Testis (tissue), 5 donors: ENCODE measurements at places on chromosomes 1 and 21. TPM values are rescaled to one million over a fixed set of nuclear protein-coding genes. Genes with fewer than 3 reads are reported as not detected.

DNA sequence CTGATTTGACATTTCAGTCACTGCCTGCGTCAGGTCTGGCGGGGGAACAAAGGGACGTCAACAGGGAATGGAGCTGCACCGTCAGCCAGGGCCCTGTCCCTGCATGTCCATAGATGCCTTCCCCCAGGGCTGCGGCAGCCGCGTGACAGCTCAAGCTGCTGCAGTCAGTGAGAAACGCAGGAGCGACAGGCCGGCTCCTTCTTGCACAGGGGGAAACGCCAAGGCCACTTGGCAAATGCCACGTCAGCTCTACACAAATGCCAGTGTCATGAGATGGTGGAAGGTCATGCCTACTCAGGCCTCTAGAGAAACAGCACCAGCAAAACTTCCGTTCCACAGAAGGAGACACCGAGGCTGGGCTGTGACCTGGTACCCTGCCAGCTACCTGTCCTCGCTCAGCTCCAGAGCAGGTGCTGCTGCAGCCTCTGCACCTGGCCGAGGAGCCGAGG lies 37.7 kb downstream of the SYF2 start:
- DNase-seq = no peak
- H3K27me3 ChIP-seq = no peaks in the 10 kb centered on the region
- H3K27ac ChIP-seq = no peak overlapping the region
- H3K4me1 ChIP-seq = no peaks in the 10 kb centered on the region
- no peaks in the 10 kb centered on the region for H3K36me3 ChIP-seq

GRCh38 chr21:34078915-34079314 lies 5.5 kb downstream of the MRPS6 start:
- no peaks in the 10 kb centered on the region for H3K27me3 ChIP-seq
- H3K27ac ChIP-seq = no peak overlapping the region
- H3K36me3 ChIP-seq = no peaks in the 10 kb centered on the region
- DNase-seq = no peak
- H3K4me3 ChIP-seq = no peak overlapping the region

DNA sequence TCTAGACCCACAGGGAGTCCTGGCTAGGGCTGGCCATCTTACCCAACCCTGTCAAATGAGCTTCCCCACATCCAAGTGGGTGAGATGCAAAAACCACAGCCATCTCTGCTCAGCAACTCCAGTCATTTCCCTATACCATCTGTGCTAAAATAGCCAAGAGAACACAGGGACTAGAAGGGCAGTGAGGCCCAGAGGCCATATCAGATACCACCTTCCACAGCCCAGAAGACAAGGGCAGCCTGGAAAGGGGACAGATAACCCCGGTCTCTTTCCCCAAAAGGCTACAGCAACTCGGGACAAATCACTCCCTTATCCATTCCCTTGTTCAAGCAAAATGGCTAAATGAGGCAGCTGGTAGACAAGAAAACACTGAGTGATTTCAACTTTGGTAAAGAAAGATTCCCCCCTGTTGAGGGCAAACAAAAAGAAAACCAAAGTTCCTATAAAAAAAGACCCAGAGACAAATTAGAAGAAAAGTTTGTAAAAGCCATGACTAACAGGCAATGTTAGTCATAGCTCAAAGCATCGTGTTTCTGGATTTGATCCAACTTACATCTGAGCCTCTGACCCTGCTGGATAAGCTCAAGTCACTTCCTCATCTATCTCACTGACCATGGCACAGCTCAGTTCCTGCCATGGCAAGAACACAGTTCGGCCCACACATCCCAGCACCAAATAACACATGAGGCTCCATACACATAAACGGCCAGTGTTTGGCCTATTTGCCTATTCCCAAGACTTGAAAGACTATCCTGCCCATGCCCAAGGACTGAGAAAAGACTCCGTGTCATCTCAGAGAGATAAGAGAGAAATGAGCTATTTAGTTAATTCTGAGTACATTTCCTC lies 3.1 kb downstream of the LAMB3 start:
- H3K27me3 ChIP-seq = no peaks in the 10 kb centered on the region
- no peak for DNase-seq
- no peaks in the 10 kb centered on the region for H3K36me3 ChIP-seq
- peaks cover 24% of the 10 kb centered on the region for H3K4me1 ChIP-seq
- no peak overlapping the region for H3K27ac ChIP-seq

GRCh38 chr1:192609110-192610079 lies 26.6 kb upstream of the RGS13 start:
- H3K27me3 ChIP-seq = no peaks in the 10 kb centered on the region
- H3K4me3 ChIP-seq = no peak overlapping the region
- H3K36me3 ChIP-seq = no peaks in the 10 kb centered on the region
- H3K27ac ChIP-seq = no peak overlapping the region
- no peaks in the 10 kb centered on the region for H3K4me1 ChIP-seq

GRCh38 chr1:239886266-239886665 lies 205.4 kb upstream of the FMN2 start:
- no peaks in the 10 kb centered on the region for H3K4me1 ChIP-seq
- no peak for DNase-seq
- no peaks in the 10 kb centered on the region for H3K36me3 ChIP-seq
- no peaks in the 10 kb centered on the region for H3K27me3 ChIP-seq
- H3K4me3 ChIP-seq = no peak overlapping the region

DNA sequence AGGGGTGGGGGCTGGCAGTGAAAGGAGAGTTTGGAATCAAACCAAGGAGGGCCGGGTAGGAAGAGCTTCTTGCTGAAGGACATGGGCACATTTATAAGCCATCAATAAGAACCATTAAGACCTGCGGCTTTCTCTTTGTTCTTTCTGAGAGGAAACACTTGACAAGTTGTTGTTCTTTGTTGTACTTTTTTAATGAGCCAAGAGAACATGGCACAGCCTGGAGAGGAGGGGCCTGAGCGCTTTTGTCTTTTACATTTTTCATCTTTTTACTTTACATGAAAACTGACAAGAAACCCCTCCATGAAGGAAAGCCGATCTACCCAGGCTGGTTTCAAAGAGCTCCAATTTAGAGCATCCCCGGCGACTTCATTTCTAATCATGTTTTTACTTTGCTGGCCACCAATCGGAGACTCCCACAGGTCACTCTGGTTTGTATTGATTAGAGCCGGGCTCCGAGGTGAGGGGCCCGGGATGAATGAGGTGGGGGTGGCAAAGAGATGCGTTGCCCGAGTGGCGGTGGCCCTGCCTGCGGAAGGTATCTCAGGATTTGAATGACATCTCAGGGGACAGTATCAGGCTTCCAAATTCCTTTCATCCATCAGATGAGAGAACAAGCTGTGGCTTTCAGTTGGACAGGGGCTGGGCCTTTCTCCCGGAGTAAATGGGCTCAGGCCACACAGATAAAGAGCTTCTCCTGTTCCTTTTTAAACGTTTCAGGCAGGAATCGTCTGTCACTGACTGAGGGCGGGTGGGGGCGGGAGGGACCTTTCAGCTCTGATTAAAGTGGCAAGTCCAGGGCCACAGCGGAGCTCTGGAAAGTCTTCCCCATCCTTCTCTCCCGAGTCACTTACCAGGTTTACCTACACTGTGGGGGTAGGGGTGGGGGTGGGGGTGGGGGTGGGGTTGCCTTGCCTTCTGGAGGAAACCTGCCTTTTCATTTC lies 138.8 kb upstream of the ARHGEF16 start:
- peaks cover 22% of the 10 kb centered on the region for H3K4me1 ChIP-seq
- H3K4me3 ChIP-seq = no peak overlapping the region
- no peak for DNase-seq
- no peaks in the 10 kb centered on the region for H3K27me3 ChIP-seq
- no peaks in the 10 kb centered on the region for H3K36me3 ChIP-seq

- no peaks in the 10 kb centered on the region for H3K27me3 ChIP-seq
- no peaks in the 10 kb centered on the region for H3K36me3 ChIP-seq
- H3K4me3 ChIP-seq = no peak overlapping the region
- DNase-seq = no peak
- no peak overlapping the region for H3K27ac ChIP-seq
- peaks cover 6% of the 10 kb centered on the region for H3K4me1 ChIP-seq
Observed at GRCh38 chr1:201221201-201221846, 30.7 kb downstream of the IGFN1 start.

Gene CYP4X1
- polyA plus RNA-seq = 7.5 TPM

Gene HLCS
- polyA plus RNA-seq = 19.5 TPM

Gene FNBP1L
- polyA plus RNA-seq = 21.9 TPM

Gene GBP6
- 0.26 TPM for polyA plus RNA-seq
